Myocyte (in vitro differentiated cells): ENCODE measurements at places on chromosomes 3 and 15.

DNA sequence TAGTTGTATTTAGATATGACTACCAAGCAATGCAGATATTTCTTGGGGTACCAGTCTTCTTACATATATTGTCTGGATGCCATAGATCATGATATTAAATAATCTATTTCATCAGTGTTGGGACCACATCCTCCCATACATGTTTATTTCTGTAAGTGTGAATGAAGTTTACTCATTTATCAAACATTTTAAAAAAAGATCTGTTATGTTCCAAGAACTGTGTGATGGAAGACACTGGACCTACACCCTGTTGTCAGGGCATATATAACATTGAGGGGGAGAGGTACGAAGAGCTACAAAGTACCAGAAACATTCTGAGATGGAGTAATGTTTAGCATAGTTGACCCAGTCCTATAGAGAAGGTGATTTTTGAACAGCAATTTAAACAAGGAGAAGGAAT lies 26.6 kb downstream of the MBNL1 start:
- DNase-seq, result no peak

DNA sequence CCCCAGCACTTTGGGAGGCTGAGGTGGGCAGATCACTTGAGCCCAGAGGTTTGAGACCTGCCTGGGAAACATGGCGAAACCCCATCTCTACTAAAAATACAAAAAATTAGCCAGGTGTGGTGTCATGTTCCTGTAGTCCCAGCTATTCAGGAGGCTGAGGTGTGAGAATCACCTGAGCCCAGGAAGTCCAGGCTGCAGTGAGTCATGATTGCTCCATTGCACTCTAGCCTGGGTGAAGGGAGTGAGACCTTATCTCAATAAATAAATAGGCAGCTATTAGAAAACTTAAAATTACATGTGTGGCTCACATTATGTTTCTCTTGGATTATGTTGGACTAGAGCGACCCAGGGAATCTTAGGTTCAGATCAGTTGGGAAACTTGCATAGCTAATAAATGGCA lies 69.7 kb downstream of the RPLP1 start:
- no peak for DNase-seq

DNA sequence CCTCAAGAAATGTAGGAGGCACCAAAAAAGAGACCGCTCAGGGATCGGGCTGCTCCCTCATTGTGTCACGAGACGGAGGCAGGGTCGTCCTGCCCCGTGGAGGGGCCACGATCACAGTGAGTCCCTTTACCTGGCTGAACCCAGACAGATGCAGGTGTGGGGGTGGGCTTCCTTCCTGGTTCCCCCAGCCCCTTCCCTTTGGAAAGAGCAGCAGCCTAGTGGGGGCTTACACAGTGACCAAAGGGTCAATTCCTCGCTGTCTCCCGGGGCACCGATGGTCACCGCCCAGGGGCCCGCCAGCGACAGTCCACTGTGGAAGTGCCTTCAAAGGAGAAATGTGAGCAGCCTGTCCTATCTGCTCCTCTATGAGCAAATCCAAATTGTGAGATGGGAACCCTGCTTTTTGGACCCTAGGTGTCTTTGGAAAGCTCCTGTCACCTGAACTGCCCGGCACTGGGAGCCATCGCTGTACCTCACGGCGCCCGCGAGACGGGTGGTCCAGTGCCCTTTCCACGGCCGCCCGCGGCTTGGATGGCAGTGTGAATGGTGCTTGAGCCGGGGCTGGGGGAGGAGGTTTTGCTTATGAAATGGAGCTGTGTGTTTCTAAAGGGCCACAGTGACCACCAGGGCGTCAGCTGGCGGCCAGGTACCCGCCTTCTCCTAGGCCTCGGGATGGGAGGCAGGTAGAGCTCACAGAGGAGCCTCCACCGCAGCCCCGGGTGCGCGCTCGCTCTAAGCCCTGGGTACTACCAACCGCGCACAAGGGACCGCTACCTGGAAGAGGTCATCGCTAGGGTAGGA lies 155.7 kb downstream of the KLF13 start:
- DNase-seq, result no peak

- no peak for DNase-seq
These were observed 37.8 kb downstream of the EIF3J start for GRCh38 chr15:44574734-44575133.

GRCh38 chr3:187072102-187072501 lies 67.2 kb downstream of the RPL39L start:
- no peak for DNase-seq

DNA sequence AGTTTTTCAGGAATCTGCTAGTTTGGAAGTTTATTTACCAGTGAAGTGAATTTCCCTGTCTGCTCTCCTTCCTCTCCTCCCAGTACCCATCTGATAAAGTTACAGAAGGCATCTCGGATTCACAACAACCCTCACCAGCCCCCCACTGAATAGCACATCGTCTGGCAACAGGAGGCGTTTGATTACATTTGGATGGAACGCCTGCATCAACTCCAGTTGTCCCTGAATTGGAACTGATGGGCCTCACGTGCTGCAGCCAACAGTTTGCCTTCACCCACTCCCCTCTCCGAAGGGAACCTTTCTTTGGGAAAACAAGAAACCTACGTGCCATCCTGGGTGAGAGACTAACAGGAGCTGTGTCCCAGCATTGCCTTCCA lies 59.5 kb upstream of the BCL6 start:
- no peak for DNase-seq

DNA sequence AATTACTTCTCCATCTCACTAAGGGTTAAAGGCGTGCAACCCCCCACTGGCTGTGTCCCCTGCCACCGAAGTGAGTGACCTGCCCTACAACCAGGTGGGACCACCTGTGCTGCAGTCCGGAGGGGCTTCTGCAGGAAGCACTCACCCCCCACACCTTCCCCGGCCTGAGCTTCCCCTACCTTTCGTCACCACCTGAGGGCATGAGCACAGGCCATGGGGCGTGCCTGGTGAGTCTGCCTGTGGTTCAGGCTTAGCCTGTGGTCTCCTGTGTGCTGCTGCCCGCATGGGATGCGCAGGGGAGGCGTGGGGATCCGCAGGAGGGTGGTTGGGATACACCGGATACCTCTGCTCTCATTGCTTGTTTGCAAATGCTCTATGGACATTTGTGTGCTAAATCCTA lies 46.0 kb downstream of the KLHL25 start:
- DNase-seq, result peak; percentile 46

DNA sequence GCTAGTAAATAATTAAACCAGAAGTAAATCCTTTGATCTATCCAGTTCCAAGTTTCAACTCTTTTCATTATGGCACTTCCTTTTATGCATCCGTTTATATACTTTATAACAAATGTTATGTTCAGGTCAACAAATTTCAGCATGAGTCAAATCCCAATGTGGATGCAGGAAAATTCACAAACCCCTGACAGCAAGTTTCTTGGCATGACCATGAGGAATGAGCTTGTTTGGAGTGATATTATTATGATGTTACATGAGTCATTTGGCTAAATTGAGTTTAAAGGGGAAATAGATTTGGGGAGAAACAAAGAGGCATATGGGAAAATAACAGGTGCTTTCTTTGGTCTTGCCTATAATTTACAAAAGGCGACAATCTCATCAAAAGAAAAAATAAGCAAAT lies 32.1 kb upstream of the KCNMB2 start:
- peak; percentile 30 for DNase-seq

GRCh38 chr15:97791824-97792792 lies 168.4 kb upstream of the ARRDC4 start:
- DNase-seq, result no peak

DNA sequence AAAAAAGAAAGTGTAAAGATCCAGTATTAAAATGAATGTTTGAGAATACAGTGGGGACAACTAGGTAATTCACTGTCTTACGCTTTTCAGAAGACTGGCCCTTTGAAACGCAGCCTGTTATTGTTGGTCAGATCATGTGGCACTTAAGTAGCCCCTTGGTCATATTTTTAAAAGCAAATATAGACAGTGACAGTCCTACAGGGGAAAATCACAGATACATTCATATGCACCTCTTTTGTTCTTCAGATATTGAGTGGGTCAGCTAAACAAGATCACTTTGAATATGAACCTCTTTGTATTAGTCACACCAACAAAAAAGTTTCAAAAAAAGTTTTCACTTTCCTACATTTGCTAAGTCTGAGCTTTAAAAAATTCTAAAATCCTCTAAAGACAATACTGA lies 36.0 kb downstream of the TIGIT start:
- no peak for DNase-seq

GRCh38 chr3:65402597-65402996 lies 636.1 kb downstream of the MAGI1 start:
- peak; percentile 96 for DNase-seq

DNA sequence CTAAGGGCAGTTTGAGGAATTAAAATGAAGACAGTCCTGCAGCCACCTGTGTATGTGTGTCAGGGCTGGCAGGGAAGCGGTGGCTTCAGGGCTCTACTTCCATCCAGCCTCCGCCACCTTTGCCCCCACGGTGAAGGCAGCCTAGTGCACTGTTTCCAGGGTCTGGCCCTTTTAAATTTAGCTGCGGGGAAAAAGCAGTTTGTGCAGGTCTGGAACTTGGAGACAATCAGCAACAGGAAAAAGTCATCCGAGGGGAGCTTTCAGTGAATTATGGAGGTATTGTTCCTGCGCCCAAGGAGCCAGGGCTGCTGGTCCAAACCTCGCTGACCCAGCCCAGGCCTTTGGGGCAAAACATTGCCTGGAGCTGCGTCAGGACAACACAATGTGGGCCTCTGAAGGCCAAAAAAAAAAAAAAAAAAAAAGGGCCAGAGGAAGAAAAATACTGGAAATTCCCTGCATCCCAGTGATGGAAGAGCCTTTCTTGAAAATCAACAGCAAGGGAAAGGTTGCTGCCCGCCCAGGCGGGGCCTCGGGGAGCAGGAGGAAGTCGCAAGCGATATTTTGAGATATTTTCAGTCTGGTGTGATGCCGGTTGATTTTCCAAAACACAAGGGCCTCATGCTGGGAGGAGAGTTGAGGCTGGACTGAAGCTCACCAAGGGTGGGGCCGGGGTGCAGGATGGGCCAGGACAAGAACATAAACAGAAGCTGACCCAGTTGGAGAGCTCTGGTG lies 25.5 kb upstream of the FGD5 start:
- DNase-seq, result no peak

DNA sequence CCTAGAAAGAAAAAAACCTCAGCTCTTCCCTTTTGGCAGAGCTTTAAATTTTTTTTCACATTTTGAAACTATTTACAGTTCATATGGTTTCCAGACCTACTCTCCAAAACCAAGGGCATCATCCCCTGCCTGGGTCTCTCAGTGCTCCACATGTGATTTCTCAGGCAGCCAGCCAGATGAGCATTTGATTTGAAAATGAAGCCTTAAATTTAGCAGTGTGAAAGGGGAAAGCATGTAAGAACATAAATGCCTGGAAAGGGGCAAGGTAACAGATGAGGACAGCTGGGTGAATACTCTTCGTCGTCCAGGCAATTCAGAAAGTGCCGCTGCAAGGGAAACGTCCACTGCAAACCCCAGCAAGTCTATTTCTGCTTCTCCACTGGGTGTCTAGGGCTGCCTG lies 94.8 kb downstream of the ATP8B4 start:
- peak; percentile 44 for DNase-seq

DNA sequence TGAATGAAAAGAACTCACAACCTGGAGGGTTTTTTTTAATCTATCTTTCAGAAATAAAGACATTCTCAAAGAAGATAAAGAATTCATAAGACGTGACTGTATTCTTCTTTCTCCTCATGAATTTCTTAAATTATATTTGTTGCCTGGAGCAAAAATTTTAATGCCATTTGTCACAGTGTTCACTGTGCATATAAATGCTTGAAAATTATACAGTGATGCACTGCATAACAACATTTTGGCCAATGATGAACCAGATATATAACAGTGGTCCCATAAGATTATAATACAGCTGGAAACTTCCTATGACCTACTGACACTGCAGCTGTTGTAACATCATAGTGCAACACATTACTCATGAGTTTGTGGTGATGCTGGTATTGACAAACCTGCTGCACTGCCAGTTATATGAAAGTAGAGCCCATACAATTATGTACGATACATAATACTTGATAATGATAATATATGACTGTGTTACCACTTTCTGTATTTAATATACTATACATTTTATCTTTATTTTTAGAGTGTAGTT lies 67.3 kb downstream of the P2RY1 start:
- peak; percentile 58 for DNase-seq

DNA sequence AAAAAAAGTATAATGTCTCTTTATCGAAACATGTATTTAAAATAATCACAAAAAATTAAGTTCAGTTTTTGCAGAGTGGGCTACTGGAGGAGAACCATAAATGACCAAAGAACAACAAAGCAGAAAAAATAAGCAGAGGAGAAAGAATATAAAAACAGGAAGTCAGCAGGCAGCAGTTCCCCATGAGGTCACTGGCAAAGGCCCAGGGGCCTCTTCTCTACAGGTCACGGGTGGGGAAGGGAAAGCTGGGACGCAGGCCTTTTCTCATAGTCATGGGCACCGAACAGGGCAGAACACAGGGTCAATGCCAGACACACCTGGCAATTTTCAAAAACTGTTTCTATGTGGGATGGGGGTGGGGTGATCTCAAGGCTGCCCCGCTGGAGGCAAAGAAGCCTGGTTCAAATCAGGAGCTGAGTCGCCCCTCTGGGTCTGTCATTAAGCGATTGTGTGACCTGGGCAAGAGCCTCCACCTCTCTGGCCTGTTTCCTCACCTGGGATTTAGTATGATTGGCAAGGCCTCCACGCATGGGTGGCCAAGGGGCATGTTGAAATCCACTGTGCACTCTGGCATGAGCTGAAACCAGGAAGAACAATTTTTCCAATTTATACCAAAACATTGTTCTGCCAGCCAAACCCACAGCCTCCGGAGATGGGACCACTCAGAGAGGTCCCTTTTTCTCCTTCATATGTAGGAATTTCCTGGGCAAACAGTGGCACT lies 43.8 kb upstream of the UACA start:
- no peak for DNase-seq

- no peak for DNase-seq
These were observed 38.0 kb downstream of the MEF2A start for GRCh38 chr15:99603828-99604227.

DNA sequence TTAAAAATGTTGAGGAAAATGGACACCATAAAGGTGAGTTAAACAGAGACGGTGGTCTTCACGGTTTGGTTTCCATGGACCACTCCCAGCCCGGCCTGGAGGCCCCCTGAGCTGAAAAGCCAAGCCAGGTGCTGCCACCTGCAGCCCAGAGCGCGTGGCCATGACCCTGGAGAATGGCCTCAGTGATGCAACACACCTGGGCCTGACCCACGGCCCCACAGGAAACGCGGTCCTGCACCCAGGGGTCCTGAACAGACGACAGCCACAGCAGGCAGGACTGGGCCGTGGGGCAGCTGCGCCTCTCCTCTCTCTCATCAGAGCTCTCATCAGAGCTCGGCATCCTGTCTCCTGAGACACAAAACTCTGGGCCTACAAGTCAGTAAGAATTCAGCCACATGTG lies 64.1 kb downstream of the NIPA2 start:
- no peak for DNase-seq
